ENCODE measurements at places on chromosomes 6 and 20.
A peak's percentile ranks its signal among the peaks of the same experiment; 100 is the strongest.

GRCh38 chr20:4885877-4886276 lies 115.4 kb downstream of the SLC23A2 start:
- DNase-seq, result no peak

DNA sequence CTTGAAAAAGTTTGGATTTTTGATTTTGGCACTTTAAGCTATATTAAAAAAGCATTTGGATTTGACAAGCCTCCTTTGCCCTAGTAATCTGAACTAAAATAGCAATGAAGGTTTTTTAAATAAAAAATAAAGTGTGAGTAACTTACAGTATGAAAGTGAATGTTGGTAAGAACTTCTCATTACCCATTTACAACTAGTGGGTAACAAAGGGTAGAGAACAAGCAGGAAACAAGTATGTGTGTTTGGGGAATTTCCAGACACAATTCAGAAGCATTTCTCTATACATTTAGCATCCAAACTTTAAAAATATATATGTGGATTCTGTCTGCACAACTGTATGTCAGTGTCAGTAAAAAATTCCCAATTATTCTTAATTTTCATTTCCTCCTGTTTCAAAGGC lies 2.9 kb downstream of the TMEM30A start:
- DNase-seq, result no peak

- DNase-seq, result no peak
These were observed 90.4 kb downstream of the CEP162 start for GRCh38 chr6:84137051-84137375.

- no peak for DNase-seq
These were observed 305.3 kb upstream of the RGS17 start for GRCh38 chr6:153436351-153436750.

- DNase-seq, result no peak
These were observed 246.1 kb downstream of the LY86 start for GRCh38 chr6:6834356-6835222.

GRCh38 chr6:12103158-12103557 lies 91.0 kb downstream of the HIVEP1 start:
- no peak for DNase-seq

GRCh38 chr20:46438156-46438750 lies 31.8 kb upstream of the ELMO2 start:
- DNase-seq, result no peak

- DNase-seq, result no peak
These were observed 362.6 kb downstream of the QKI start for GRCh38 chr6:163776906-163777686.

GRCh38 chr6:3915076-3915791 lies 66.1 kb downstream of the FAM50B start:
- DNase-seq, result no peak

DNA sequence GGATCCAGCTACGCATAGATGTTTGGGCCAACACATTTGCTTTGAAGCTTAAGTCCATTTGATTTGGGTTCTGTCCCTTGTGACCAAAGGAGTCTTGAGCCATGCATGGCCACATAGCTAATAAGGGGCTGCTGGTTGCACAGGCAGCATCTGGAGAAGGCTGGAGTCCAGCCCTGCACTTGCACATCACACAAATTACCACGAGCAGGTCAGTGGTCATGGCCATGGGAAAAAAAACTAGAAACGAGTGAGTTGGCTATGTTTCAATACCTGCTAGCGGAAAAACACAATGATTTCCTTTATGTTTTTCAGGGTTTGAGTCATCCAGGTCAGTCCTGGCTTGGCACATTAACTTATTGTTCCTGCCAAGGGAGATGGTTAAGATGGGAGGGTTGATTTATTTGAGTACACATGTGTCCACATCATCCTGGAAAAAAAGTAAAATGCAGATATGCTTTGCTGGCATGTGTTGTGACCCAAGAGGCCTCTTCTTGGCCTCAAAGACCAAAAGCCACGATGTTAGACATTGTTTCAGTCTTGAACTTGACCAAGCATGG lies 5.6 kb upstream of the STX16 start:
- DNase-seq, result no peak

DNA sequence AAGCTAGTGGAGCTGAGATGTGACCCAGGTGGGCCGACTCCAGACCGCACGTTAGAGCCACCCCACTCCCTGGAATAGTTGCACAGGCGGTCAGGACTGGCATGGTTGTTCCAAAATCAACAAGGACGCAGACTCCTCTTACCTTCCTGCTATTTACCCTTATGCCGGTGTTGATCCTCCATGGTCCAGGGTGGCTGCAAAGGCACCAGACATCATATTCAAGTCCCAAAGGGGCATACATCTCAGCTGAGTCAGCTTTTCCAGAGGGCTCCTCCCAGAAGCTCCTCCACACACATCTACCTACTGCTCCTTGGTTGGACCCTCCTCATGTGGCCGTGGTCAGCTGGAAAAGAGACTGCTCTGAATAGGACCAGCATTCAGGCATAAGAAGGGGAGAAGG lies 112.2 kb downstream of the SYCP2 start:
- no peak for DNase-seq

DNA sequence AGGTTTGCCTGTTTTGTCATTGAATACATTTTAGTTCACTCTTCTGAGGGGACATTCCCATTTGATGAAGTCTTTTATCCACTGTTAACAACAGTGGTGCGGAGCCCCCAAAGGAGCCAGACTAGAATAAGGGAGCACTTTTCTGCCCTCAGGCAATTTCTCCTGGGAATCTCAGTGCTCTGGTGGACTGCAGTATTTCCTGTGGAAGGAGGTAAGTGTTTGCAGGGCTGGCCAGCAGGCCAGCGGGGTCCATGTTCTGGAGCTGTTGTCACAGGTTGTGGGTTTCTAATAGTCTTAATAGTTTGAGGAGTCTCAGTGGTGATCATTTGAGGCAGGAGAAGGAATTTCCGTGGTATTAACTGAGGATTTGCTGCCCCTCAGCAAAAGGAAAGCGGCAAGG lies 83.5 kb downstream of the ASXL1 start:
- no peak for DNase-seq

GRCh38 chr20:50930976-50931305 lies 296 bp downstream of the ADNP start:
- DNase-seq, result no peak

DNA sequence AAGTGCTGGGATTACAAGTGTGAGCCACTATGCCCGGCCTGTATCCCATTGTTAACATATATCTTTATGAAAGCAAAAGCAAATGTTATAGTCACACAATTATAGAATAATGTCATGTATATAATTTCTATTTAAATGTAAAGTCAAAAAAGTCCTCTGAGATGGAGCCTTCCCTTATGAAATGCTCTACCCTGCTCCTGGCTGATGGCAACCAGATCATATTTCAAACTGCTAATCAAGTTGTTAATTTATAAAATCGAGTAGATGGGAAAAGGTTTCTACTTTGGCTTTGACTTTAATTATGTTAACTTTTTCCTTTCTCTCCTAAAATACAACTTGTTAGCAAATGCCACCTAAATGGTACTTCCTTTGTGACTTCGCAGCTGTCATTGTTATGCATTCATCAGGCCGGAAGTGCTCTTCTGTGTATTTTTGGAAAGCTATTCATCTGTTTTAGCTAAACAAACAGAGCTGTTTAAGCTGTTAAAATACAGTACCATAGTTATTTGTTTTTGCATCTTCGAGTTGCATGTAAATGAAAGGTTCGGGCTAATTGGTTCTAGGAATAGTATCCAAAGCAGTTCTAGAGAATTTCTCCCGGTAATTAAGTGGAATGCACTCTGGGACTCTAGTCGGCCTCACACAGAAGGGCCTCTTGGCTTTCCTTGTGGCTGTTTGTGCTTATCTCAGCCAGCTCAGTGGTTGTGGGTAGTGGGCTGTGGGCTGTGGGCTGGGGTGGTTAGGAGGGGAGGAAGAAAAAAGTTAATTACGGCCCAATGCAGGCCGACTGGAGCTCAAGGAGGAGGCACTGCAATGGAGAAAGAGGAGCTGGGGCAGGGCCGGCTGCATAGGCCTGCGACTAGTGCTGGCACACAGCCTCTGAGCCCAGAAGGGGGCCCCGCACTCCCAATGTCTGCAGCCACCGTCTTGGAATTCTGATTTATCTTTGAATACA lies 34.8 kb downstream of the SLC35D3 start:
- no peak for DNase-seq

DNA sequence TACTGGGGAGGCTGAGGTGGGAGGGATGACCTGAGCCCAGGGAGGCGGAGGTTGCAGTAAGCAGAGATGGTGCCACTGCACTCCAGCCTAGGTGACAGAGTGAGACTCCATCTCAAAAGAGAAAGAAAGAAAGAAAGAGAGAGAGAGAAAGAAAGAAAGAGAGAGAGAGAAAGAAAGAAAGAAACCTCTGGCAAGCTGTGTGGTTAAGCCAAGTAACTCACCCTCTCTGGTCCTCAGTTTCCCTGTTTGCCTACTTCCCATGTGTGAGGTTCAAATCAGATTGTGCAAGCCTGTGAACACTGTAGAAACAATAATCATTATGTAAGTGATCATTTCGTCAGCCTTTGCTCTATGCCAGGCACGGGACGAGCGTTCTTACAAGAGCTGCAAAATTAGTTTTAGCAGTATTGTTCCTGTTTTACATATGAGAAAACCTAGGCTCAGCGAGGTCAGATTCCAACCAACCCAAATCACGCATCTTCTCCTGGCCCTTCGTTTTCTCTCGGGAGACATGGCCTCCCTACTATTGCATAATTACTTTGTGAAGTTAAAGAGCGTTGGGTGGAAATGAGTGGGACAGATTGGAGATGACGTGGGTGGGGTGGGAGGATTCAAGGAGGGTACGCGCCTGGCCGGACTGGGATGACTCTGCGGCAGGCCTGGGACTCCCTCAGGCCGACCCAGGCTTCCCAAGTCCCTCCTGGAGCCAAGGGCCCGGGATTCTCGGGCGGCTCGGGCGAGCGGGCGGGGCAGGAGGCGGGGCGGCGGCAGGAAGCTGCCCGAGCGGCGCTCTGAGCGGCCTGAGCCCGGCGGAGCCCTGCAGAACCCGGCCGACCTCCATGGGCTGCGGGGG lies at the start of gene SNX21:
TSS of gene SNX21 (plus strand) at position 770 of the 853 bp plus-strand sequence. CDS start 121 bp downstream, outside the sequence.
- peak; percentile 18 for DNase-seq

DNA sequence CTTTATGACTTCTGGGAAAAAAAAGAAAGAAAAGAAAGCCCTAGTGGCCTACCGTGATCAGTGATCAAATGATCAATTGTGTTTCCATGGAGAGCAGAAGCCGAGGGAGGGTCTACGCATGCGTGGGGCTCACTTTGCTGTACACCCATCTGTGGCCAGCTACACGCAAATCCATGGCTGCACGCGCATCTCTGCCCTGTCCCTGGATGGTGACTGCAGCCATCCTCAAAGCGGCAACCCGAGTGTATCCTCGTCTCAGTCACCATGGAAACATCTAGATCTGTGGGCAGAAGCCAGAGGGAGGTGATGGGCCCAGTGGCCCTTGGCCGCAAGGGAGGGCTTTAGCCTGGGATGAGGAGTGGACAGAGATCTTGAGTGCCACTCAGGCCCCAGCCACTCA lies 785 bp upstream of the ULBP3 start:
- no peak for DNase-seq

DNA sequence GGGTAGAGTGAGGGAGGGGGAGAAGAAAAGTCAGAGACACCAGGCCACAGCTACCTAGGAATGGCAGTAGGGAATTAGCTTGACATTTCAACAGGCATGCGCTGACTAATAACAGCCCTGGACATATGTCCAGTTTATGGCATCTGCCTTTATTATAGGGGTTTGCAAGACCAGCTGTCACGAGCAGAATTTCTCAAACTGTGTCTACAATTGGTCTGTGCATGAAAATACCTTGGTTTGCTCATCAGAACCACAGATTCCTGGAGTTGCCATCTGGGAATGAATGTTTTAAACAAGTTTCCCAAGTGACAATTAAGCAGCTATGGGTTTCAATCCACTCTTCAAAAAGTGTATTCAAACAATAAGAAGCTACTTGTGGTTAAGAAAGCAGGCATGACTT lies 110.3 kb upstream of the ENPP5 start:
- DNase-seq, result no peak

DNA sequence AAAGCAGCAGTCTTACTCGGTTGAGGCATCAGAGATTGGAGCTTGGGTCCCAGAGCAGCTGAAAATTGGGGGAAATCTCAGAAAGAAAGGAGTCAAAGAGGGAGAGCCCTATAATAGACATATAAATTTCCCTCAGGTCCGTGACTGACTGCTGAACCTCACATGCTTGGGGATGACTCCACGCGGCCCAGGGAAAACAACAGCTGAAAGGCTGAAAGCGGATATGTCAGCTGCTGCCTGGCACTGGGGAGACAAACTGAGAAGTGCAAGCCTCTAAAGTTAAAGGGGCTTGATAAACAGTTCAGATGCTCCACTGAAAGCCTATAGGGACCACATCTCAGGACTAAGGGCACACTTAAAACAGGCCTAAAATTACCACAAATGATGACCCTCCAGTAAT lies 255.9 kb upstream of the RIN2 start:
- no peak for DNase-seq

DNA sequence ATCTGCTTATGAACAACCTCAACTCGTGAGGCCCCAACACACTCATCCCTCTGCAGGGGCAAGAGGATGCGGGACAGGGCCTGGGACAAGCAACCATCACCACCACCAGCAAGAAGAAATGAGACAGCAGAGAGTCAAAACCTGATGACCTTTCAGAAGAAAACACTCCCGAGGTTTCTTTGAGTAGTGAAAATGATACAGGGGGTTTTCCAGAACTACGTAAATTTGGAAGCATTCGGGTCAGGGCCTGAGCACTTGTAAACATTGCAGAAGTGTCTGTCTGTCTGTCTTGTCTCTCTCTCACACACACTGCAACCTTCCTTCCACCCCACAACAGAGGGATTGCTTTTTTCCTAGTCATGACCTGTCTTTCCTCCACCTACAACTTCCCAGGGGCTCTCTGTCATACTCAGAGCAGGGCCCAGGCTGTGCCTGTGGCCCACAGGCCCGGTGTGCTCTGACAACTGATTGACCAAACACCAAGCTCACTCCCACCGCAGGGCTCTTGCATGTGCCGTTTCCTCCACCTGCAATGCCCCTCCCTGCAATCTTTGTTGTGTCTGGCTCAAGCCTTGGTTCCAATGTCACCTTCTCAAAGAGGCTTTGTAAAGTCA lies 90.9 kb downstream of the BMP7 start:
- DNase-seq, result no peak

GRCh38 chr6:118722829-118723813 lies 71.7 kb upstream of the CEP85L start:
- DNase-seq, result no peak

GRCh38 chr6:170243386-170243785 lies 47.5 kb downstream of the DLL1 start:
- no peak for DNase-seq

- DNase-seq, result no peak
These were observed 381.7 kb upstream of the JARID2 start for GRCh38 chr6:14863902-14864850.

DNA sequence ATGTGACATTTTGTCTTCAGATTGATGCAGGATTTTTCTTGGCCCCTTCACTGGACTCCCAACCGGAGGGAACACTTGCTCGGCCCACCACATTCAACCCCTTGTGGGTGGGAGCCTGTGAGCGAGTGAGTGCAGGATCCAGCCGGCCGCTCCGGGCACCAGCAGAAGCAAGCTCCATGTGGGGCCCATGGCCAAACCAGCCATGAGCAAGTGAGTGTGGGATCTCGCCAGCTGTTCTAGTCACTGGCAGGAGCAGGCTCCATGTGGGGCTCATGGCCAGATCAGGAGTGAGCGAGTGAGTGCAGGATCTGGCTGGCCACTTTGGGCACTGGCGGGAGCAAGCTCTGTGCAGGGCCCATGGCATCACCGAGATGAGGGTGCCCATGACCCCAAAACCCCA lies 42.6 kb downstream of the OSTM1 start:
- no peak for DNase-seq

Measured in CD4-positive, alpha-beta T cell treated with Interferon gamma for 1 hour (primary cell).